ENCODE measurements at places on chromosomes 7 and 10.

DNA sequence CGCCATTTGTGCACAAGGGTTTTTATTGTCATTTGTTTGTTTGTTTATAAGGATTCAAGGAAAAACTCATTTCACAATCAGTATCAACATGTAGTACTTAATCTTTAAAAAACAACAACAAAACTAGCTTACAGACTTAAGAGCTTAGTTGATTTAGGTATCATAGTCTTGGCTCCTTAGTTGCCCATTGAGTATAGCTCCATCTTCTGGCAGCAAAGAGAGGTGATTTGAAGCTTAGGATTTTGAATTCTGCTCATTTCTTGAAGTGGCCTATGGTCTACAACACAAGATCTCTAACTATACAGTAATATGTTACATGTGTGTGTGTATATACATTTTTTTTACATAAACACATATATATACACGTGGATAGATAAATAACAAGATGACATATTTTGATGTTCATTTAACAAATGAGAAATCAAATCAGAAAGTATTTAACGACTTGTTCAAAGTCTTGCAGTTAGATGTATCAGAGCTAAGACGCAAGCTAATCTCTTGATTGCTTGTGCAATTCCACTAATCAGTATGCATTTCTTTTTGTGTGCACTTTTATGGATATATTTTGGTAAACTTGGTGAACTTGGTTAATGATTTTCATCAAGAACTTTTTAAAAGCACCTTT lies 307.3 kb downstream of the CAMK1D start:
- peak; percentile 73 for DNase-seq

- DNase-seq = no peak
Measured at GRCh38 chr10:45452743-45453452, 78.9 kb downstream of the ALOX5 start.

DNA sequence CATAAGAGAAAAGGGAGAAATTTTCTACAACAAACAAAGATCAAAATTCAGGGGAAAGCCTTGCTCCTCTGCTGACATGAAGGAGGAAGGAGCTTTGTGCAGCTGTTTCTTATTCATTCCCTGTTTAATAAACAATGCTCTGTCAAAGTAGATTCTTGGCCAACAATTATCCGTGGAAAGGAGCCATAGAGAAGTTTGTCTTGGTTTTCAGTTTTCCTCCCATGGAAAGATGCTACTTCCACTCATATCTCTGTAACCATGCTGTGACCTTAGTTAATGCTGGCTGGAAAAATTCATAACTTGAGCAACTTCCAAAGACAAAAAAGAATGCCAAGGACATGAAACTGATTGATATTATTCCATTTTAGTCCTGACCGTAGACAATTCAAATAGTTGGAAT lies 8.1 kb downstream of the DDC start:
- no peak for DNase-seq

DNA sequence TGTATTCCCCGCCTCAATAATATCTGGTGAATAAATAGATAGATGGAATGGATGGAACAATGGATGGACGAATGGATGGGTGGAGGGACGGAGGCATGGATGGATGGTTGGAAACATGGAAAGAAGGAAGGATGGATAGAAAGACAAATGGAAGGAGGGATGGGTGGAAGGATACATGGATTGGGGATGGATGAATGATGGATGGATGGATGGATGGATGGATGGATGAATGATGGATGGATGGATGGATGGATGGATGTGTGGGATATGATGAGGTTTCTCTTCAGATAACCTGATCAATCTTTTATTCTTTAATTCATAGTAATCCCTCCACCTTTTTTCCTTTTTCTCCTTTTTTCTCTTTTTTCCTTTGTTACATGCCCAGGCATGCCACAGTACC lies 3.0 kb upstream of the AKR1B15 start:
- no peak for DNase-seq

GRCh38 chr7:137084607-137085380 lies 216.3 kb downstream of the CHRM2 start:
- DNase-seq = no peak

DNA sequence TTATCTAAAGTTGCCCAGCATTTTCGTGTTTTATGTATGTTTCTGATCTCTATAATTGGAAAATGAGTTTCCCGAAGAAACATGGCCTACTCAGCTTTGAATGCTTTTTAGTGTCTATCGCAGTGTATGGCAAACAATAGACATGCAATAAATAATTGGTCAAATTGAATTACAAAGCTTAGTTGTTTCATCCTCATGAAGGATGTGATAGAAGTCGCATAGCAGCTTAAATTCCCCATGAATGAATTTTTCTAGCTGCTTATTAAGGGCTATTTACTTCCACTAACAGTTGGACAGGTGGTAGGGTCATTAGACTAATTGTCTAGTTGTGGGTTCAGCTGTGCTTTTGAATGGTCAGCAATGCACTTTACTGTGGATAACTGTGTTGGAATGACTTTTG lies 467.3 kb upstream of the MBL2 start:
- no peak for DNase-seq

- no peak for DNase-seq
Measured at GRCh38 chr7:91463330-91463729, 199.1 kb downstream of the FZD1 start.

GRCh38 chr7:29421010-29421956 lies 142.4 kb upstream of the PRR15 start:
- no peak for DNase-seq

DNA sequence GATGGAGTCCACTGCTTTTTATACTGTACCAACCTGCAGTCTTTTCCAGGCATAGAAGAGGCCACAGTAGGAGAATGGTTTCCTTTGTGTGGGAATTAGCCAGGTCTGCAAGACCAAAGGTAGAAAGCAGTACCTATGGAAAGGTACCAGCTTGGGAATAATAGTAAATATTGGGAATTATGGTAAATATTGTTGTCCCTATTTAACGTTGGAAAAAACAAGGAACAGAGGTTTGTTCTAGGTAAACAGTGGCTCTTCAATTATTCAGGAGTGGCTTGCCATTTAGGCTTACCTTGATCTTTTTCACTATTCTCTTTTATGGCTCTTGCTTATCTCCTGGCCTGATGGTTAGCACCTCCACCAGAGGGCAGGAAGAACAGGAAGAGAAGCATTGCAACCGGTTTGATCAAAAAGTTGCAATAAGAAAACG lies 43.9 kb upstream of the GSAP start:
- DNase-seq = peak; percentile 20

DNA sequence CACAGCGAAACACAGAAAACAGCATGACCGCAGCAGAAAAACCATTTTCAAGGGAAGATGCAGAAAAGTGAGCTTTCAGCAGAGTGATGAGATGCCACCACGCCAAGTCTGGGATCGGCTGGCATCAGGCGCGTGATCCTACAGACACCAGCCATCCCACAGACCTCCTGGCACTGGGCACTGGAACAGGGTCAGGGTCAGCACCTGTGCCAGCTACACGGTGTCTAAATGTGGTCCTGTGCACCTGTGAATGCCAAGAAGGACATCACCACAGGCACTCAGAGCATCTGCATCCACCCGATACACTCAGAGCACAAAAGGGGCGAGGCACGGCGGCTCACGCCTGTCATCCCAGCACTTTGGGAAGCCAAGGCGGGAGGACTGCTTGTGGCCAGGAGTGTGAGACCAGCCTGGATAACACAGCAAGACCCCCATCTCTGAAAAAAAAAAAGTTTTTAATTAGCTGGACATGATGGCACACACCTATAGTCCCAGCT lies 31.5 kb downstream of the STK32C start:
- DNase-seq = no peak

DNA sequence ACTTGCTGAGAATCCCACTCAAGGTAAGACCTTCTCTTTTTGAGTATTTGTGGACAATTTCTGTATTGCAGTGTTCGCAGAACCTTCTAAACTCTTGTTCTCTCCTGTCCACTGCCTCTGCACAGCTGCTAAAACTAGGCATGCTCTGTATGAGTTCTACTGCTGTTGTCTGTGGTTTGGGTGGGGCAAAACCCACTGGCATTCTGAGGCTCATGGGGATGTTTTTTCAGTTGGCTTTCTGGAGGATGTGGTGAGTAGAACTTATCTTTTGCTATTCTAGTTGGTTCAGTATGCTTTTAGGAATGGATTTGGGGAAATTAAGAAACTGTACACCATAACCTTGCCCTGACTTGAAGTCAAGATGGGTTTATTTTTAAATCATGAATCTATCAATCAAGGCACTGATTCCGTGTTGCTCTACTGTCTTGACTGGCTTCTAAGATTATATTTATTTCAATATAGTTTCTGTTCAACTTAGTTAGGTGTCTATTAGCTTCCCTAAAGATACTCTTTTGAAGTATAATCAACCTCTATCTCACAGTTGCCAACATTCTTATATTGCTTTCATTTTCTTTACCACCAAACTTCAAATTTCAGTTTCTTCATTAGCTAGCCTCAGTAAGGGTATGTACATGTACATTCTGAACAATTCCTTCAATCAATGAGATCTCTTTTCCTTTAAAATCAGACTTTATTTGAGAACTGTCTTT lies 25.0 kb upstream of the C1GALT1 start:
- DNase-seq = peak; percentile 81

- DNase-seq = no peak
Measured at GRCh38 chr7:134356421-134356936, 39.7 kb upstream of the SLC35B4 start.

DNA sequence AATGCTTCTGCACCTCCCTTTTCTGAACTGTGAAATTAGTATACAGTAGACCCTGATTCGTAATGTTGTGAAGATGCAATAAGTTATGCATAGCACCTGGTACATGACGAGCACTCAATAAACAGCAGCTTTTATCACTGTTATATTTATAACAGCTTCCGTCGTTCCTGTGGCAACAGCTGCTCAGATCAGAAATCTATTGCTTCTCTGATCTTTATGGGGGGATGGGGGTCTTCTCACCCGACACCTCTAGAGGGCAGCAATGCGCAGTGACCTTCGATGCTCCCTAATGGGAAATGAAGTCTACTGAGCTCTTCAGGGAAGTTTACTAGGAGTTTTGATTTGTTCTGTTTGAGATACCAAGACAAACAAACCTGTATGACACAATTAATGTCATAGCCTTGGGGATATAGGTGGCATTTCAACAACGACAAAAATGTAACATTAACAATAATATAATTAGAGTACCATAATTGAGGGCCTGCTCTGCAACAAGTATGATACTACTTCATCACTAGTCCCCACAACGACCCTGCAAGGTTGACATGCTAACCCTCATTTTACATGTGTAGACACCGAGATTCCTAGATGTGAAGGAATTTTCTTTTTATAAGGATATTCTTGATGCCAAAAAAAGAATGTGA lies 289.6 kb downstream of the SFMBT2 start:
- DNase-seq = peak; percentile 78

DNA sequence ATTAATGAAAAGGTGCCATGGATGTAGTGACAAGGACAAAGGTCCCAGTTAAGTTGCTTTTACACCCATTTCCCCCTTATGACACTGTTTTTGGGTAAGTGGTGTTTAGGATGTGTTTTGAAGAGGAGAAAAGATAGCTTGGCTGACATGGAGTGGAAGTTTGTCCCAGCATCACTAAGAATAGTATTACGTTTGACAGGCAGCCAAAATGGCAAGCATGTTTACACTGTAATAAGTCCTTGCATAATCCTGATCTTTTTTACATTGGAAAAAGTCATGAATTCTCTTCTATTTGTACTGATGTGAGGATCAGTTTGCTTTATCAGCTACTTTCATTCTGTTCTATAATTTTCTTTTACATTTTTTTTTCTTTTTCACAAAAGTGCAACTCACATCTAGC lies 137.8 kb downstream of the CHRM2 start:
- no peak for DNase-seq

DNA sequence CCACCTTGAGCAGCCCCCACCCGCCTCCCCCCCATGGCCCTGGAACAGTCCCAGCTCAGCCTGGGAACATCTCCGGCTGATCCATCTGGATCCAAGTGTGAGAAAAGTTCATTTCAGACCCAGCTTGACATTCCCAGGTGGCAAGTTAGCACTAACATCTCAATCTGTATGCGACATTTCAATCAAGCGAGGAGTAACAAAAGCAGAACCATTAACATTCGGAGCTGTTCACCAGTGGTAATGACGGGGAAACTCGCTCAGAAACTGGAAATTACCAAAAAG lies 65.4 kb downstream of the PAX2 start:
- DNase-seq = no peak

GRCh38 chr10:79293841-79294581 lies 53.3 kb upstream of the PPIF start:
- DNase-seq = no peak

DNA sequence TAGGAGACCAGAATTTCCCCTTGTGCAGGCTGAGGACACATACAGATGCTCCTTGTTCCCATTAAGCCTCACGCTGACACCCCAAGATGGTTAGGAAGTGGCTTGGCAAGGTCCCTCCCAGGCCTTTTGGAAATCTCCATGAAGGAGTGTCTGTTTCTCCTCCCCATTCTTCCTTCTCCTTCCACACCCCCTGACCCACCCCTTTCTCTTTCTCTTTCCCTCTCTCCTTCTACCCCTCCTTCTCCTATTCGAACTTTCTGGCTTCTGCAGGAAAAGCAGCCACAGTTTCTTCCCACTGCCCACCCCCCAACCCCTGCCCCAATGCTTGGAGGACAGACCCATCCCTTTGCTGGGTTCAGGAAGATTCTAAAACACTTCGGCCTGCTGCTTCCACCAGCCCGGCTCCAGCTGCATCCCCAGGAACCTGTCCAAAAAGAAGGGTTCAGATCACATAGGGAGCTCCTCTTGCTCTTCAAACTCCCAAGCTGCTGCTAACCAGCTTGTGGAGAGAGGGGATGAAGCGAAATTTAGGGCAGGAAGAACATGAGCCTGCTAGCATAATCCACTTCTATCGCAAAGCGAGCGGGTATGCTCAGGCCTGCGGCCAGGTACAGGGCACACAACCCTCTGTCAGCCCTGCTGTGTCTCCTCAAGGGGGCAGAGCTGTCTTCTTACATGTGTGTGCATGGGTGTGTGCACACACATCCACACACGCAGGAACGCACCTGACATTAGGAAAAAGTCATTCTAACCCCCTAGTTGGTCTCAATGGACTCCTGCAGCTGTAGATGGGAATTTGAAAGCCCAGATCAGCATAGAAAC lies 80.4 kb downstream of the PPP1R3C start:
- DNase-seq = no peak

GRCh38 chr10:13915710-13916109 lies 328.9 kb downstream of the PRPF18 start:
- DNase-seq = no peak

DNA sequence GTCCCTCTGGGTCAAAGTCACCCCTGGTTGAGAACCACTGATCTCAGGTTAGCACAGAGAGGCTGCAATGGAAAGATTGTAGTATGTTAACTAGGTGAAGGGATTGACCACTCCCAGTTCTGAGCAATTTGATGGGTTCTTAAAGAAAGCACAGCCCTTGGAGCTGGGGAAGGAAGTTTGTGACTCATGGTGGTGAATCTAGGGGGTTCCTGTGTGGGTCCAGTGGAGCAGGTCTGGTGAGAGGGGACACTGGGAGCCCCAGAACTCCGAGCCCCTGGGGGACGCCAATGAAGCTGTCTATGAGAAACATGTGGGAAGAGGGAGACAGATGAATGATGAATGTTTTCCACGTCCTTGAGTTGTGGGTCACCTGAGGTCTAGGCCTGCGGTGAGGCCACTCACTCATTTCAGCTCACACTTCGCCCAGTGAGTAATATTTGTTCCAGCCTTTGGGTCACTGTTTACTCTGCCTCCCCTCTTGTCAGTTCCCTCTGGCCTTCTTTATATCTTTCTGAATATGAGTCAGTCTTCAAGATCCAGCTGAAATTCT lies 341.9 kb downstream of the LRMDA start:
- no peak for DNase-seq
